Panc1 (cell line): ENCODE measurements at places on chromosomes 13 and 19. TPM values are rescaled to one million over a fixed set of nuclear protein-coding genes. Genes with fewer than 3 reads are reported as not detected.

The ZNF99 gene
- total RNA-seq = not detected

The KLK2 gene
- not detected for total RNA-seq

The NTF4 gene
- 0.39 TPM for total RNA-seq

The DKKL1 gene
- 0.95 TPM for total RNA-seq

The SHANK1 gene
- not detected for total RNA-seq

The BEST2 gene
- not detected for total RNA-seq

The LRP3 gene
- 28.6 TPM for total RNA-seq

The CD209 gene
- not detected for total RNA-seq

The LILRA5 gene
- not detected for total RNA-seq

The MYO1F gene
- 0.33 TPM for total RNA-seq

The CGB8 gene
- total RNA-seq = not detected

The FTL gene
- 1,332 TPM for total RNA-seq

GRCh38 chr13:26323764-26324163 lies 69.8 kb downstream of the CDK8 start:
- DNase-seq = no peak

DNA sequence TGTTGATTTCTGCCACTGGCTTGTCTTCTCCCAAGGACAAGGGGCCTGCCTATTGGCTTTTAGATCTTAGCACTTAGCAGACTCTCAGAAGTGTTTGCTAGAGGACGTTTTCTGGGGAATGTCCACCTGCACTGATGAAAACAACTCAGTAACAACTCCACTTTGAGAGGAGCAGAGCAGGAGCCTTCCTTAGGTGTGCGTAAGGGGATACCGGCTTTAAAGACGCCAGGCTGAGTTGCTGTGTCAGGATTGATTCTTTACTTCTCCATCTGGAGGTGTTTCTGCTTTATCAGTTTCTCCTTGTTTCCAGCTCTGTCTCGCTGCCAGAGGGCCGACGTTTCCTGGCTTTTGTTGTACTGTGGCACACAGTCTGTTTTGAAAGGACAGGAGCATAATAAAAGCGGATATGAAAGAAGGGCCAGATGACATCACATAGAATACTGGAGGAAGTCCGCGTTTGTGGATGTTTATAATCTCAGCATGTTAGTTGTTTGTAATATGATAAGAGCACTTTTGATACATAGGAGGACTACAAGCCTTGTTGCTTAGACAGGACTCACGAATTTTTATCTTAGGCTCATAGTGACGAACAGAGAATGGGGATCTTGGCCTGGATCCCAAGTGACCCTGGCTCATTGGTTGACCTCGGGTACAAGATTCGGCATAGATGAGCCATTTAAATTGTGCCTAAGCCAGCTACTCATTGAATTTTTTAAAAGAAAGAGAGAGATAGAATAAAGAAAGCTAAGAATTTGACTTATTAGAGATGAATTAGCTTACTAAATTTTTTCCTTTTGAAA lies 34.6 kb downstream of the COL4A2 start:
- DNase-seq = no peak

- DNase-seq = no peak
Measured at GRCh38 chr13:72537395-72537780, 190.0 kb downstream of the MZT1 start.

- no peak for DNase-seq
Measured at GRCh38 chr13:20101467-20102316, 59.2 kb downstream of the GJA3 start.

GRCh38 chr19:17311455-17312188 lies 2.3 kb downstream of the DDA1 start:
- DNase-seq = no peak

DNA sequence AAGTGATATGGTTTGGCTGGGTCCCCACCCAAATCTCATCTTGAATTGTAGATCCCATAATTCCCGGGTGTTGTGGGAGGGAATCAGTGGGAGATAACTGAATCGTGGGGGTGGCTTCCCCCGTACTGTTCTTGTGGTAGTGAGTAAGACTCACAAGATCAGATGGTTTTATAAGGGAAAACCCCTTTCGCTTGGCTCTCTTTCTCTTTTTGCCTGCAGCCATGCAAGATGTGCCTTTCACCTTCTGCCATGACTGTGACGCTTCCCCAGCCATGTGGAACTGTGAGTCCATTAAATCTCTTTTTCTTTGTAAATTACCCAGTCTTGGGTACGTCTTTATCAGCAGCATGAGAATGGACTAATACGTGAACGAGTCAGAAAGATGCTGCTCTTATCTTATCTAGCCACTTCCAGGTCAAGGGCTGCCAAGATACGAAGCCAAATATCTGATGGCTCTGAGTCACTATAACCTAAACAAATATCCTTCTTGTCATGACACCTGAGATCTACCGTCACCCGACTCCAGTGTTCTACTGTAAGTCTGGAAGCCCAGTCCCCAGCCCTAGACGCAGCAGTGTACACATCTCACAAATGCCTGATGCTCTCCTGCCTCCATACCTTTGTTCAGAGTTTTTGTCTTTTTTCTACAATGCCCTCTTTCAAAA lies 45.9 kb downstream of the SLC15A1 start:
- DNase-seq = no peak

- no peak for DNase-seq
Measured at GRCh38 chr19:50447750-50448149, 15.1 kb downstream of the MYBPC2 start.

DNA sequence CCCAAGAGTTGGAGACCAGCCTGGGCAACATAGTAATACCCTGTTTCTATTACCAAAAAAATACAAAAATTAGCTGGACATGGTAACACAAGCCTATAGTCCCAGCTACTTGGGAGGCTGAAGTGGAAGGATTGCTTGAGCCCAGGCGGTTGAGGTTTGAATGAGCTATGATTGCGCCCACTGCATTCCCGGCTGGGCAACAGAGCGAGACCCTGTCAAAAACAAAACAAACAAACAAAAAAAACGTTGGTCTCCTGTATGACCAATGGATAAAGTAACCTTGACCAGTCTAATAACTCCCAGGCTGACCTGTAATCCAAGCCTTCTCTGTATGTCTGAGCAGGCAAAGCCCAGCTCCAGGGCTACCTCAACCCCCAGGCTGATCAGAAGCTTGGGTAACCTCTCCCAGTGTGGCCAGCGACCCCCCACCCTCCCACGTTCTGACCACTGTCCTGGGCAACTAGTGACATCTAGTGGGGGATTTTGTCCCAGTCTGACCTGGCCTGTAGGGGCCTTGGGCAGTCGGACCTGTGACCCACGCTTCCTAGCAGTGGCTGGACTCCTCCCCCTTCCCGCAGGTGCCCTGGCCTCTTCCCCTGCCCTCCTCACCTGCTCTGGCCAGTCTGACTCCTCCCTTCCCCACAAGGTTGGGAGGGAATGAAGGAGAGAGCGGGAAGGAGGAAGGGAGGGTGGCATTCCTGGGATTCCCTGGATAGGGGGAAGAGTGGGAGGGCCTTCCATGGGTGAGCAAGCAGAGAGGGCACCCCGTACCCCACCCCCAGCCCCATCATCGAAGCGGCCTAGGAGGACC lies 1.0 kb upstream of the BCAM start:
- DNase-seq = no peak

- no peak for DNase-seq
Measured at GRCh38 chr13:93108111-93108601, 118.5 kb upstream of the GPC6 start.

- DNase-seq = no peak
Measured at GRCh38 chr13:38530492-38530891, 156.4 kb upstream of the FREM2 start.

DNA sequence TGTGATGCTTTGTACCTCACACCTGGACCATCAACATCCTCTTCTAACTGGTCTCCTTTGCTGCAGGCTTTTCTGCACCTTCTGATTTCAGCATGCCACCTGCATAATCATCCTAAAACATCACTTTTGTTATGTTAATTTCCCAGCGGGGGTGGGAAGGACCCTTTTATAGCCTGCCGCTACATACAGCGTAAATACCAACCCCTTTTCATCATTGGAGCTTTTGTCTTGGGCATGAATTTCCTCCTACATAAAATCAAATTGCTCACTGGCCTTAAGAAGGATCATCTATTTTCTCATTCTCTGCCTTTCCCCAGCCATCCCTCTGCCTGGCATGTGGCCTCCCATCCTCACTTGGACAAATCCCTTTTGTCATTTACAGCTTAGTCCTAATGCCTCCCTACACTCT lies 124.7 kb downstream of the RBM26 start:
- DNase-seq = no peak

GRCh38 chr13:113647351-113648215 lies 10.4 kb downstream of the ATP4B start:
- DNase-seq = peak; percentile 1

- peak; percentile 75 for DNase-seq
Measured at GRCh38 chr13:38349390-38350113, at the start of gene UFM1. Gene UFM1 (plus strand): TSS chr13:38349851. CDS start chr13:38349920, 69 bp downstream.

- DNase-seq = no peak
Measured at GRCh38 chr19:47109541-47110375, 3.8 kb downstream of the ZC3H4 start.

DNA sequence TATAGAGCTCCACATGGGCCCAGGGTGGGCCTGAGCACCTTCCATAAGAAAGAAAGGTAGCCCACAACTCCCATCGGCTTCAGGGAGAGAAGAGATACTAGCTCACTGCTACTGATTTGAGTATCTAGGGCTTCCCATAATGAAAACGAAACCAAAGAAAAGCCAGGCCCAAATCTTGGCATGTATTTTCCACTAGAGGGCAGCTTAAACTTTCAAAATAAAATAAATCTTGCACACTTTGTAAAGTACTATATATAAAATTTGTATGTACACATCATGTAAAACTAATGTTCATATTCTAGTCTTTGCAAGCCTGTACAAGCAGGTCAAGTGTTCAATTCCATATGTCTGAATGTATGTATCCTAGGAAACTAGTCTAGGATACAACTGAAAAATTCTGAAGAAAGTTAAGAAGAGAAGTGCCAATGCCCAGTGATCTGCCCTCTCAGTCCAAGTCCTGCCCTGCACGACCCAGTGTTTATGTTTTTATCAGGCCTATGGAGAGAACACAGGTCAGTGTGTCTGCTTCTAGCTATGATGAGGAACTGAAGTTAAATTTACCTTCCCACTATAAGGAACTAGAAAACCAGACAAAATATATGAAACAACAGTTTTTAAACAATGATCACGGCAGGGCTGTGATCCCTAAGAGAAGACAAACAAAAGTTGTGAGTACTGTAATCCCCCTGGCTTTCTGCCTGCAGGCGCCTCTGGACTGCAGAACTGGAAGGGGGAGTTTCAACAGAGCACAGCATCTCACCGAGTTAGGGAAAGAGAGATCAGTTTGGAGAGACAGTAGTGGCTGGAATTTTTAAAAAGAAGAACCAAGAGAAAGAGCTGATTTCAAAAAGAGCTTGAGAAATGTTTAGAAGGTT lies 475.7 kb downstream of the UQCRFS1 start:
- no peak for DNase-seq

GRCh38 chr19:45601115-45601514 lies 897 bp downstream of the GPR4 start:
- DNase-seq = no peak

- DNase-seq = no peak
Measured at GRCh38 chr13:76971215-76971614, 20.7 kb upstream of the CLN5 start.

DNA sequence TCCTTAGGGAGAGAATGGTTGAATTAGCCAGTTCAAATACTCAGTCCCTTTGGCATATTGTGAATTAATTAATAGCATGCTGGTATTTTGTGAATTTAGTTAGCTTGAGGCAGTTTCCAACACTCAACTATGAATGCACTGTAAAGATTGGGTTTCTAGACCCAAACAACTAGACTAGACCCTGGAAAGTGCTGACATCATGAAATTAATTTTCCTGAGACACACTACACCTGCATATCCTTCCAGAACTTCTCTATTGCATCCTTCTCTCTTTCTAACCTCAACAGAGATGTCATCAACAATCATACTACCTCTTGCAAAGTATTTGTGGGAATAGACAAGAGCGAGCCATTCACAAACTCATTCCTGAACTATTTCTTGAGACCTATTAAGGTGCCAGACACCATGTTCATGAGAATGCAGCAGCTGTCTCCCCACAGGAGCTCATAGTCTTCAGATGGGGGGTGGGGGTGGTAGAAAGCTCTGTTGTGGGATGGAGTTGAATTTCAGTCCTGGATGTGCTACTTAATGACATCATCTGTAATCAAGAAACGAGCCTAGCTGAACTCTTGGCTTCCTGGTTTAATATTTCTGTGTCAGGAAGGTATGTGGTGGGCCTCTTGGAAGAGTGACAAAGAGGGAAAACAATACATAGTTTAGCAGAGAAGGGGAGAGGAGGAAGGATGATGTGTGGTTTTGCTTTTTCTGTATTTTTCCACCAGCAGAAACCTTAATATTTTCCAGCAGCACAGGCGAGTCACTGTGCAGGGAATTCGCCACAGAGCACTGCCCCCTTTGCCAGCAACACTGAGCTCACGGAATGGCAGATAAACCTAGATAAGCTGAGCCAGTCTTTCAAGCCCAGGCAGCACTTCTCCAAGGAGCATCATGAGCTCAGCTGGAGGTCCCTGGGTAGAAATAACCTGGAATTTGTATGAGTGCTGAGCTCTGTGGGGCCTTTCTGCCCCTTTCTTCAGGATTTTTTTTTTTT lies 53.1 kb upstream of the CYSLTR2 start:
- no peak for DNase-seq

- no peak for DNase-seq
Measured at GRCh38 chr19:45245334-45245787, at the start of gene EXOC3L2. Gene EXOC3L2 (minus strand): TSS chr19:45245407. CDS start chr19:45239045, 6,362 bp downstream.

DNA sequence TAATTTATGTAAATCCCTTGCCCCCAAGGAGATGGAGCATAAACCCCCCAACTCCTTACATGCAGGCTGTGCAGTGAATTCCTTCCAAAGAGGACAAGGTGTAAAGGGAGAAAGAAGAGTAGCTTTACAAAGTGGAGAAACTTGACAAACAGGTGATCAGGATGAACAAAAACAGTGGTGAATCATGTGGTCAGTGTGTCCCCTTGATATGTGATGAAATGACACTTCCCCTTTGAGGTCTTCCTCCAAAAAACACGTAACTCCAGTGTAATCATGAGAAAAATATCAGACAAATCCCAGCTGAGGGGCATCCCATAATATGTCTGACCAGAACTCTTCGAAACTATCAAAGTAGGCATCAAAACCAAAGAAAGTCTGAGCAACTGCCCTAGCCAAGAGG lies 29.5 kb upstream of the AKT2 start:
- no peak for DNase-seq

DNA sequence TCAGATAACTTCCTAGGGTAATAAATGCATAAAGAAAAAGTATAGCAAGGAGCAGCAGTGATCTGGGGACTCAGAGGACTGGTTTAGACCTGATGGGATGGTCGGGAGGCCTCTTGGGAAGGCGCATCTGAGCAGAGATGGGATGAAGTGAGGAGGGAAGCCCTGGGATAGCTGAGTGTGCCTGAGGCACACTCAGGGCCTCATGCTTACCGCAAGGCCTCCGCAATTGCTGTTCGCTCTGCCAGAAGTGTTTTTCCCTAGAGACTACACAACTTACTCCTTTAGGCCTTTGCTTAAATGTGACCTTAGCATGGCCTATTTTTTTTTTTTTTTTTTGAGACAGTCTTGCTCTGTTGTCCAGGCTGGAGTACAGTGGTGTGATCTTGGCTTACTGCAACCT lies 4.1 kb upstream of the DLL3 start:
- no peak for DNase-seq
